GM18507 (cell line): ENCODE measurements at places on chromosomes 16 and 17.

DNA sequence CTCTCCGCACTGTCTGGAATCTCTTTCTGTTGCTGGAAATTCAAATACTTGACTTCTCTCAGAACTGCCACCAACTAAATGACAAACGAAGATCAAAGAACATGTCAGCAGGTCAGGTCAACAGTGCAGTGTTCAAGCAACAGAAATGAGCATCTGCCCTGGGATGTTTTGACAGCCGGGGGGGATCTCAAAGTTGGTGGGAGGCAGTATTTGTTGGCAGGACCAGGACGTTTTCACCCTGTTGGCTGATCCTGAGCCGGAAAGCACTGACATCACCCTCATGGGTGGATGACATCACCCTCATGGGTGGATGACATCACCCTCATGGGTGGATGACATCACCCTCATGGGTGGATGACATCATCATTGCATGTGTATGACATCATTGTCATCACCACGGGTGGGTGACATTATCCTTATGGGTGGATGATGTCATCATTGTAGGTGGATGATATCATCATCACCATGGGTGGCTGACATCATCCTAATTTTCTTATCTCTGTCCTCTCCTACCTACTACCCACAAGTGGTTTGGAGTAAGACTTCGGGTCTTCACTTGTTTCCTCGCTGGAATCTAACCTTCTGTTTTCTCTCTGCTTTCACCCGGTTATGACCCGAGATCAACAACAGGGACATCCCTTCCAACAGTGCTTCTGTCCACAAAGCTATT is 18.9 kb downstream of the DNAH17 start:
- no peak for DNase-seq

GRCh38 chr17:4334776-4335584 is 31.5 kb downstream of the UBE2G1 start:
- DNase-seq, result no peak

GRCh38 chr17:28570716-28571360 is 486 bp downstream of the PIGS start:
- DNase-seq, result no peak

DNA sequence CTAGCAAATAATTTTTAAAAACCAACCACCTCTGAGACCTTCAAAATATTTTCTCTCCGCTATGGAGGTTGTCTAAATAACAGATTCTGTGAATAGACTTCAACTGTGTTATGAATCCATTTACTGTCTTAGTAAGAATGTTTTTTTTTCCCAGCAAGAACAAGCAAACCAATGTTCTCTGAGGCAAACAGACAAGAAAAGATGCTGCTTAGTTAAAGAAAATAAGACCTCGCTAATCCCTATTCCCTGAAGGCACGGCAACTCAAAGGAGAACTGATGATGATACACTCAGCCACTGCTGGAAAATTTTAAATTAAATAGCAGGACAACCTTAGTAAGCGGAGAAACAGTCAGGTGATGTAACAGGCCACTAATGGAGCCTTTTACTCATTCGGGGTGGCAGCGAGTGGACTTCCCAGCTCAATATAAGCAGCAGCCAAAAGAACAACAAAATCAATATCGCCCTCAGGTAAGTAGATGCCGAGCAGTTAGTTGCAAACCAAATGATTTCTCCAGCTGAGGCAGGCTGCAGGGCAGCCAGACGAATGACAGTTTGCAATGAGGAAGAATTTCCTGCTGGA is 81.8 kb downstream of the CPPED1 start:
- no peak for DNase-seq

GRCh38 chr17:53543472-53543871 is 279.3 kb upstream of the KIF2B start:
- DNase-seq, result no peak

DNA sequence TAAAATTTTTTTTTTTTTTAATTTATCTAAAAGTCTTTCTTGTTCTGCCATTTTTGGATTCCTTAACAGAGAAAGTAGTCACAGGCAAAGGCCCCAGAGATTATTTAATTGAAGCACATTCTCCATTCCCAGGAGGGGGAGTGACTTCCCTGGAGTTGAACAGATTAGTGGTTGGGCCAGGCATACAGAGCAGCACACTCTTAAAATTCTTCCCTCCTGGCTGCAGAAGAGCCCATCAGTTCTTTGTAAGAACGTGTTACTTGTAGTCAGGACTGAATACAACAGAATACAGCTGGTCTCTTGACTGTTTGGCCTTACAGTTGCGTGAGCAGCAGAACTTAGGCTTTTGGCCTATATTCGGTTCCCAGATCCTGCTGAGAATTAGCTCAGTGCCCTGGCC is 1.8 kb downstream of the ALKBH5 start:
- no peak for DNase-seq

- no peak for DNase-seq
These were observed 22.6 kb downstream of the AKAP1 start for GRCh38 chr17:57107498-57108101.

DNA sequence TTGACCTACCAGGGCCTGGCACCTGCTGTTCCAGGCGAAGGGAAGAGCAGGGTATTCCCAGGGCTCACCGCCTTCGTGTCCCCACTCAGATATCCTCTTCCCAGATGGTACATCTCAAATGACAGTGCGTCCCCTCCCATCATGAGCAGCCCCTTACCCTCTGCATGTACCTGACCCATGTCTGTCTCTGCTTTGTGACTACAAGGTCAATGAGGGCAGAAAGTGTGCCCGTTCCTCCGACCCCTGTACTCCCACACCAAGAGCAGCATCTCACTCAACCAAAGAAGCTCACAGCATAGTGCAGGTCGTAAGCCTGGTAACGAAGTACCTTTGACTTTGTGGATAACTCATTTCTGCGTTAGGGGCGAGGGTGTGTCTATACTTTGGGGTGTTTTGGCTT is 142.6 kb downstream of the KATNIP start:
- DNase-seq, result no peak

DNA sequence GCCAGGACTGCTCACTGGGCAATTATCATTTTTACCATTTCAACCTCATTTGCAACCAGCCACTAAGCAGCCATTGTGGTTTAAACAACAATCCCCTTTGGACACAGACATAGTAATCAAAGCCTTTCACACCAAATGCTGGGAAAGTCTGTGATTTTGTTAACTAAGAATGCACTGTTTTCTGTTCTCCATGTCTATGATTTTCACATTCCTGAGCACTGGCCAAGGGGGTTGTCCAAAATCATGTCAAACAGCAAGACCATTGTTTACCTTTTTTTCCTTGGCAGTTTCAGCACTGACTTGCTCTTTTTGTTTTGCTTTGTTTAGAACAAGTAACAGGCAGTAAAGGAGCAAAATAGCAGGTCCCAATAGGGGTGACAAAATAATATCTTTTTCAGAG is 106.3 kb upstream of the SIAH1 start:
- DNase-seq, result no peak

GRCh38 chr16:89334461-89334860 is 117.0 kb downstream of the ZNF778 start:
- DNase-seq, result no peak

GRCh38 chr17:33175562-33175961 is 117.5 kb downstream of the ASIC2 start:
- DNase-seq, result no peak

DNA sequence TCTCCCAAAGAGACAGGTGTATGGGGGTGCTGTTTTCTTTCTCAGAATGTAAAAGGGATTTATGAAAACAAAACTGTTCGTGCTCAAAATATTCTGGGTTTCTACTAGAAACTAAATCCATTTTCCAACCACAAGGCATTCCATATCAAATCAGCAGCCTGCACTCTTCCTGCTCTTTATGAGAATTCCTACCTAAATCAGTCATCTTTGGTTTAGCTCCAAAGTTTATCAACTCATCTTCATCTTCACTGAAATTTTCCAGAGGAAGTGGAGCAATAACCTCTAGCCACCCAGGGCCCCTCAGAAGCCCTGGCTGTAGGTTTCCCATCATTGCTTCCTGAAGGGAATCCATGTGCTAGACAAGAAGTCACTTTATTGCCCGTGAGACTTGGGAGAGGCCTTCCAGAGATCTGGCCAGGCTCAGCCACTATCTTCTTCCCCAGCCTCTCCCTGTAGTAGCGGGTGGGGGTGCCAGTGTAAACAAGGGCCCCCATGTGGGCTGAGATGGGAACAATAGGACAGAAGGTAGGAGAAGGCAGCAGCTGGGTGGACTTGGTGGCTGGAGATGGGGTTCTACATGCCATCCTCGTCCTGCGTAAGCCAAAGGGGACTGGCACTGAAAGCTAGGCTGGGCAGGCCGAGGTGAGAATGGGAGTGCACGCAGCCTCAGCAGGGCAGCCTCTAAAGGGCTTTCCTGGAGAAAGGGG is 22.0 kb upstream of the ALDH3A1 start:
- no peak for DNase-seq

- DNase-seq, result no peak
These were observed 12.3 kb downstream of the CES4A start for GRCh38 chr16:67000384-67001351.

- DNase-seq, result no peak
These were observed 17.0 kb downstream of the SOX8 start for GRCh38 chr16:998615-999014.

DNA sequence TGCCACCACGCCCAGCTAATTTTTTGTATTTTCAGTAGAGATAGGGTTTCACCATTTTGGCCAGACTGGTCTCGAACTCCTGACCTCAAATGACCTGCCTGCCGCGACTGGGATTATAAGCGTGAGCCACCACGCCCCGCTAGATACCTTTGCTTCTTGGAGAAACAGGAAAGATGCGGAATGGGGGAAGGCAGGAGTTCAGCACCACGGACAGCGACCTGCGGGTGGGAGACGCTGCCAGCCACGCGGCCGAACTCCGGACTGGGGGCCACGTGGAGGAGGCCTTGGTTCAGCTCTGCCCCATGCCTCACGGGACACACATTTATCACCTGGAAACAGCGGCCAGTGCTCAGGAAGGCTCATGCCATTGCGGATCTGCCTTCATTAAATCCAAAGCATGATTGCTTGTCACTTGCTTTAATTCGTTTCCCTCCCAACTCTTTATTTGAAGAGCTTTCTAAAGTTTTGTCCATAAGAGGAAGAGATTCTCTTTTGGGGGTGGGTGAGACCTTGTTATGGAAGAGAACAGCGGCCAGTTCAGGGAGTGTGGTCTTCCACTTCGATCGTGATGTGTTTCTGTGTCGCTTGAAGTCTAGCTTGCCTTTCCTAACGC is 219.9 kb downstream of the ENGASE start:
- no peak for DNase-seq
